ENCODE measurements at places on chromosomes 5 and 9. TPM values are rescaled to one million over a fixed set of nuclear protein-coding genes. Genes with fewer than 3 reads are reported as not detected.

The PCDHA6 gene
- not detected for total RNA-seq

The FGD3 gene
- 0.09 TPM for total RNA-seq

The LTC4S gene
- not detected for total RNA-seq

The ACOT12 gene
- total RNA-seq = not detected

The RMRP gene
- total RNA-seq = 13.4 TPM

The EPB41L4B gene
- 11.1 TPM for total RNA-seq

The SLC23A1 gene
- total RNA-seq = 1.3 TPM

The MINAR2 gene
- total RNA-seq = not detected

The CBY3 gene
- total RNA-seq = not detected

The PPP2R2B gene
- 0.12 TPM for total RNA-seq

The DMRT3 gene
- not detected for total RNA-seq

The ACTBL2 gene
- total RNA-seq = 0.07 TPM

The IRX4 gene
- total RNA-seq = 0.42 TPM

The PCAT7 gene
- 1.1 TPM for total RNA-seq

The SV2C gene
- not detected for total RNA-seq

The PHAX gene
- 52.3 TPM for total RNA-seq

The IFNA6 gene
- total RNA-seq = not detected

The FAM221B gene
- total RNA-seq = not detected
